Activated CD4-positive, alpha-beta T cell treated with anti-CD3 and anti-CD28 coated beads for 4 hours (primary cell): ENCODE measurements at places on chromosomes 16 and 17.

- no peak for DNase-seq
These were observed 1.5 kb downstream of the NTN1 start for GRCh38 chr17:9022573-9023391.

DNA sequence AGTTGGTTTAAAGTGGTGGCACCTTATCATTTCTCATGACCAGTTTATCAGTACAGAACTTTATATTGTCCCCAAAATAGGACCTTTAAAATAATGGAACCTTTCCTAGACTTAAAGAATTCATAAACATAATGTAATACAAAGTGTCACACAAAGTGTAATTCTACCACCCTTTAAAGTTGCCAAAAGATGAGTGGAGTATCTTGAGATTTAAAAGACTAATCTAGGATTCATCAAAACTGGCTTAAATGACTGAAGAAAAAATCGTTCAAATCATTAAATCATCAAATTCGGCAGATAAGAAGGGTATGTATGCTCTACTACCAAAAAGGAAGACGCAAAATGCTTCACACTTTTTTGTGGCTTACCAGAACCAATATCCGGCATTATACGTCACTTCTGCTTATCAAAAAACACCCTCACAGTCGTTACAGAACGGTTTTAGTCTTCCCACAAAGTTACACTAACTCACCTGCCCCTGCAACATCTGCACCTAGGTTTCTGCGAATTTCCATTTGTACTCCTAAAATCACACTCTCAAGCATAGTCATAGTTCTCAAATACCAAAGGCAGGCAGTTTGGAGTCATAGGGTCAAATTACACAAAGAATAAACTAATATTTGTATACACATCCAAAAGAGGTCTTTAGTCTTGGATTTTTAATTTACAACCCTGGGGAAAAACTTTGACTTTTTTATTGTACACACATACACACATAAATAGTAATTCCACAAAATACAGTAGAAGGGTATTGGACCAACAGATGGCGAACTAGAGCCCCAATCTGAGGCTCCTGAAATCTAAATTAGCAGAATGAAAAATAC is 1.4 kb upstream of the KANSL1 start:
- peak; percentile 53 for DNase-seq

- DNase-seq, result no peak
These were observed 531.7 kb upstream of the TOM1L1 start for GRCh38 chr17:54368906-54369305.

GRCh38 chr17:5378566-5379207 is 40.8 kb downstream of the NUP88 start:
- DNase-seq, result no peak

GRCh38 chr17:14205992-14206461 is 30.6 kb downstream of the CDRT15 start:
- peak; percentile 59 for DNase-seq

DNA sequence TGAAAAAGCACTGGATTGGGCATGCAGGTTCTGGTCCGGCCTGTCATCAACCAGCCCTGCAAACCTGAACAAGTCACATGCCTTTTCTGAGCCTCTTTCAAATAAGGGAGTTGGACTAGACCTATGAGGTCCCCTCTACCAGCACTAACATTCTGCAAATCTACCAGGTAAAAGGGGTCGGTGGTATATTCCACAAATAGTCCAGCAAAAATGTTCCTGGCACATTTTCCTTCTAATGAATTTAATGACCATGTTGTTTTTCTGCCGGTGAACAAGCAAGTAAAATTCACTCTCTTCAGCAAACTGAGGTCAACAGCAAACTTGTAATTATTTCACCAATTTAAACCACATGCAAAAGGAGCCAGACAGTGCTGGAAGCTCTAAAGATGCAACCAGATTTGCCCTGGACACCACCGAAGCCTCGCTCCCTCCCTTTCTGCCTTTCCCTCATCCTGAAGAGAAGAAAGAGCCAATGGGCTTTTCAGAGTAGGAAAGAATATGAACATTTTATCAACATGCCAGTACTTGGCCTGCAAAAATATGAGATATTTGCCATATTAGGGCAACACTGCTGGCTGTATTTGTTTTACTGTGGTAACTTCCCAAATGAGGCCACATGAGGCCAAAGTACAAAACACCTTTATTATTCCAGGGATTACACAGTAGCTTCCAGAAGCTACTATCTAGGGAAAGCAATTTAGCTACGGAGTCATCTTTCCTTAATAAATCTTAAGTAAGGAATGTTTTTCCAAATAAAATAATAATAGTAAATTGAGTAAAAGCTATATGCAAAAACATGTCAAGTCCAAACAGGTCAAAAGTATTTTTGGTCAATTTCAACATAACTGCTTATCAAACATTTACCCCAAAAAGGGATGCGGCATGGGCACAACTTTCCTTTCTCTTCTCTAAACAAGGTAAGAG is 45.0 kb downstream of the USP31 start:
- DNase-seq, result no peak

DNA sequence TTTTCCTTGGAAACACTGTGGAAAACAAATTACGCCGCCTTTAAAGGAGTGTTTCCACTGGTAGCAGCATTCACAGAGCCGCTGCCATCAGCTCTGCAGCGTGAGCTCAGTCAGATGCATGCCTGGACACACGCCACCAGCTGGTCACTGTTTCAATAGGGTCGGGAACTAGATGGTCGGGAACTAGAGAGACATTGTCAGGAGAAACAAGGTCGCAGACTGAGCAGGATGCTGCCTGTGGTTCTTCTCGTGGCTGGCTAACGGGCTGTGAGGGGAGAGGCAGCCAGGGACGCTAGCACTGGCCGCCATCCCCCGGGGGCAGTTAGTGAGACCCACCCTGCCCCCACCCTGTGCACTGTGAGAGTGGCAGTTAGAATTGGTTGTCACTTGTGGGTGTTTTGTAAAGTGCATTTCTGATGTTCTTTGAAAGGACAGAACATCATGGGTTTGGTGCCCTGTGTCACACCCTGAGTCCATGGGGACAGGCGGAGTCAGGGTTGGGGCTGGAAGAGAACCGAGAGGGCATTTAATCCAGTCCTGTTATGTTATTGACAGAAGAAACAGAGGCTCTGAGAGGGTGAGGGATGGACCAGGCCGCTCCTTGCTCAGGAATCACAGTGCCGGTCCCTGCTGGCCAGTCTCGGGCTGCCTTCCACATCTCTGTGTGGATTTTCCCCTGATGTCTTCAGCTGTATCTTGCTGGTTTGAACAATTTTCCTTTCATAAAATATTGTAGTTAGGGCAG is 86.3 kb downstream of the SPECC1 start:
- no peak for DNase-seq

DNA sequence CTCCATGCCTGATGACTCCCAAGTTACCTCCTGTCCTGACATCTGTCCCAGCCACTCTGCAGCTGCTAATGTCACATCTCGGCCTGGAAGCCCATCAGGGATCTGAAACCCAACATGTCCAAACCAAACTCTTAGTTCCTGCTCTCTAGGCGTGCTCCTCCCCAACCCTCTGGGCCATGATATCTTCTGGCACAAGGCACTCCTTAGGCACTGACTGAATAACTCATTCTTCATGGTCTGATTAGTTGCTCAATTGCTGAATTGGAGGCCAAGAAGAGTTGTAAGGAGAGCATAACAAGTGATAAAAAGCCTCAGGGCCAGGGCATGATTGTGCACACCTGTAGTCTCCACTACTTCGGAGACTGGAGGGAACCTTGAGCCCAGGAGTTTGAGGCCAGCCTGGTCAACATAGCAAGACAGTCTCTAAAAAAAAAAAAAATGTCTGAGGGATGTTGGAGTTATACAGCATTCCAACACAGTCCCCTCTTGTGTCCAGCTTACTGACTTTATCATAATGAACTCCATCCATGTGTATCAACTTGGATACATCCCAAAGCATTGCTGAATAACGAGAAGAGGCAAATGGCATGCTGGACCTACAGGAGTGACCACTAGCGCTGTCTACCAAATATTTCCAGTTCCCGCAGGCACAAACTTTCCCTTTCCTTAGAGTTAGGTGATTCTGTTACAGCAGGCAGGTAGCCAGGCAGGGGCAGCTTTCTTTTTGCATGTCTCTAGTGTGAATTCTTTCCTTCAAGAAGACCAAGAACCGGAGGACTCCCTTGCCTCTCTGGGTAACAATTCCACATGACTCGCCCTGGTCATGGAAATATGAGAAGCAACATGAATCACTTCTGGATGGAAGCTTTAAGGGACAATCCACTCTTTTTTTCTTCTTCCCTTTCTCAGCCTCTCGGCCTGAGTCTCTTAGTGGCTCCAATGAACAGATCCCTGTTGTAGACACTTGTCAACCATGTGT is 18.1 kb upstream of the SHCBP1 start:
- no peak for DNase-seq

DNA sequence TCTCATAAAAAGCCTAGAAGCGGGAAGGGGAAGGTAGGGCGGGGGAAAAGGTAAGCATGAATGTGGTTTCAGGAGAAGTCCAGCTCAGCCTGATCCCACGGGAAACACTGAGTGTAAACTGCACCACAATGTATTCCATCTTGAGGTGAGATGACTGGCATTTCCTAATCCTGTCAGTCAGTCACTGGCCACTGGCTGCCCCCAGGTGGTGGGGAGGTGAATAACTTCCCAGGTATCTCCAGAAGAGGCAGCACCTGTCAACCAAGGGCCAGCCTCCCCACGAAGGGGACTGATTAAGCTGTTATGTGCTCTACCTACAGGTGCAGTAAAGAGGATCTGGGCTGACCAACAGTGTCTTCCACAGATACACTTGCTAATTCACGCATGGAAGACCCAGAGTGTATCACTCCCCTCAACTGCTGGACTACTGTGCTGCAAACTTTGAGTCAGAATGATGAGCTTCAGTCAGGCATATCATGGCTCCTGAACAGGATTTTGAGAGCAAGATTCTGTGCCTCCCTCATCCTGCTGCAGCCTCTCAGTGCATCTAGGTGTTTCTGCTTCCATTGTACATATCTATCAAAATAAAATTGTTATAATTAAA is 108.5 kb upstream of the CCL2 start:
- peak; percentile 34 for DNase-seq

DNA sequence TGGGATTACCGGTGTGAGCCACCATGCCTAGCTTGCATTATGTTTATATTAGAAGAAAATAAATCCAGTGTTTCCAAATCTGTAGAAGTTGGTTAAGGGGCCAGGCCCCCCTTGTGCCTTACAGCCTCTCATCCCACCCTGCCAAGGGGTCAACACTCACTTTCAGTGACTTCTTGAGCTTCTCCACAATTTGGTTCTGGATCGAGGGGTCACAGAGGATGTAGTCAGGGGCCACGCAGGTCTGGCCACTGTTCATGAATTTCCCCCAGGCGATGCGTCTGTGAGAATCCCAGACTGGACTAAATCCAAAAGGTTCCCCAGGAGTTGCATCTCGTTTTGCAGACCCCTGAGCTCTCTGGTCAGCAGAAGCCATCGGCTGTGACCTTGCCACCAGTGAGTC is 7.2 kb downstream of the ALDH3A1 start:
- DNase-seq, result no peak

- DNase-seq, result no peak
These were observed 4.2 kb upstream of the ATXN7L3 start for GRCh38 chr17:44203731-44204440.

DNA sequence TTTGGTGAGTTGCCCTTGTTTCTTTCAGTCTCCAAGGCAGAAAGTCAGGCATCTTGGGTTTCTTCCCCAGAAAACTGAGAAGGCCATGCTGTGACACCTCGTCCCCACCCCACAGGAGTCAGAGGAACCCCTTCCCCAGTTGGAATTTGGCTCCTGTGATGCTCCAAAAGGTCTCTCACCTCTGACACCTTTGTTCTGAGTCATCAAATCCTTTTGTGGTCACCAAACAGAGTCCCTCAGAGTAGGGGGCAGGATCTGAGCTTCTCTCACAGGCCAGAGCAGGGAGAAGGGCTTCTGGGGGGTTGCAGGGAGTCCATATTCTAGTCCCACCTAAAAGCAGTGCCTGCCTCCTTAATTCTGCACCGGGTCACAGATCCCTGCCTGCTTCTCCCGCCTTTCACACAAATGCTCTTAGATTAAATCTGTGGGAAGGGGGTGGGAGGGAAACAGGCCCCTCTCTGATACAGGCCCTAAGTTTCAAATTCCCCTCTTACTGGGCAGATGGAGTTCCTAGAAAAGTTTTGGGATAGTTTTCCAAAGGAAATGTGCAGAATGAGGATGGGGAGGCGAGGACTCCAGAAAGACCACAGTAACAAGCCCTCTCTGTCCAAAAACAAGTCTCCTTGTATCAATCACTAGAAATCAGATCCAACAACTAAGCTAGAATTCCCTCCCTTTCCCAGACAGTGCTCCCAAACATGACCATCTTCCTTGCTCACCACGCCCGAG is 1.3 kb downstream of the PHOSPHO1 start:
- no peak for DNase-seq

DNA sequence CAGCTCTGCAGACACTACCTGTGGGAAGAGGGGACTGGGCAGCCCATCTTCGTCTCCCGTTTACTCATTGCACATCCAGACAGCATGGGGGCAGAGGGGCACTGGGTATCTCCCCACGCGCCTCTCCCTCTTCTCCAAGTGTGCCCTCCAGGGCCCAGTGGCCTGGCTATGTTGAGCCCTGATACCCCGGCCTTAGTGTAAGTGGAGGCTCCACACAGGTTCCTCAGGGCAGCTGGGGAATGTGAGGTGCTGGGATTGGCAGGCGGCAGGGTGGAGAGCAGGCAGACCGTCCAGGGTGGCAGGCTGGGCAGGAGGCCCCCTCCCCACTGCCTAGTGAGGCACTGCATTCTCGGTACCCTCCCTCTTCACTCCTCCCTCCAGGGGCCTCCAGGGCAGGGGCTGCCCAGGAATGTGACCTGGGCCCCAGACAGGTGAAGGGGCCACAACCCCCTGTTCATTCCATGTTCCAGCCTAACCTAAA is 13.2 kb upstream of the NAGLU start:
- no peak for DNase-seq

GRCh38 chr16:73067671-73068540 is 20.0 kb upstream of the ZFHX3 start:
- no peak for DNase-seq

- no peak for DNase-seq
These were observed 19.0 kb upstream of the LRRC37A3 start for GRCh38 chr17:64938290-64938689.

- peak; percentile 41 for DNase-seq
These were observed 26.3 kb downstream of the STAT5B start for GRCh38 chr17:42249681-42250446.

- DNase-seq, result no peak
These were observed 139.0 kb upstream of the HS3ST3A1 start for GRCh38 chr17:13740686-13741085.

GRCh38 chr16:58556678-58557077 is 41.4 kb downstream of the SETD6 start:
- DNase-seq, result no peak

- DNase-seq, result no peak
These were observed 61.1 kb downstream of the BANP start for GRCh38 chr16:88012360-88012759.

DNA sequence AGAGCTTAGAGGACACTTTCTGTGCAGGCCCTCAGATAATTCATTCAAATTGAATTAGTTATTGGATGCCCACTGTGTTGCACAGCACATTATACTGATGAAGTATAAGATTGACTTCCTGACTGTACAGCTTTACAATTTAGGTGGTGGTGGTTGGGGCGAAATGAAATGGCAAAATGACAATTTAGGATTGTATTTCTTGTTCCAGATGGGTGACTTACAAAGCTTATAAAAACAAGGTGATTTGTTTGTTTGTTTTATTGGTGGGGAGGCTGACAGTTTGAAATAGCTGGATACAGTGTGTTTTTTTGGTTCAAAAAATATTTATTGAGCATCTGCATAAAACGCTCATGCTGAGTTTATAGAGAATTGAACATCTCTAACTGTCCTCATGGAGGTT is 1.6 kb downstream of the MAP2K4 start:
- DNase-seq, result no peak
